Stimulated activated CD8-positive, alpha-beta memory T cell treated with anti-CD3 and anti-CD28 coated beads, Interleukin-15, amount 100 ng/mL, for 4 hours (primary cell): ENCODE measurements at places on chromosomes 16 and 17.

DNA sequence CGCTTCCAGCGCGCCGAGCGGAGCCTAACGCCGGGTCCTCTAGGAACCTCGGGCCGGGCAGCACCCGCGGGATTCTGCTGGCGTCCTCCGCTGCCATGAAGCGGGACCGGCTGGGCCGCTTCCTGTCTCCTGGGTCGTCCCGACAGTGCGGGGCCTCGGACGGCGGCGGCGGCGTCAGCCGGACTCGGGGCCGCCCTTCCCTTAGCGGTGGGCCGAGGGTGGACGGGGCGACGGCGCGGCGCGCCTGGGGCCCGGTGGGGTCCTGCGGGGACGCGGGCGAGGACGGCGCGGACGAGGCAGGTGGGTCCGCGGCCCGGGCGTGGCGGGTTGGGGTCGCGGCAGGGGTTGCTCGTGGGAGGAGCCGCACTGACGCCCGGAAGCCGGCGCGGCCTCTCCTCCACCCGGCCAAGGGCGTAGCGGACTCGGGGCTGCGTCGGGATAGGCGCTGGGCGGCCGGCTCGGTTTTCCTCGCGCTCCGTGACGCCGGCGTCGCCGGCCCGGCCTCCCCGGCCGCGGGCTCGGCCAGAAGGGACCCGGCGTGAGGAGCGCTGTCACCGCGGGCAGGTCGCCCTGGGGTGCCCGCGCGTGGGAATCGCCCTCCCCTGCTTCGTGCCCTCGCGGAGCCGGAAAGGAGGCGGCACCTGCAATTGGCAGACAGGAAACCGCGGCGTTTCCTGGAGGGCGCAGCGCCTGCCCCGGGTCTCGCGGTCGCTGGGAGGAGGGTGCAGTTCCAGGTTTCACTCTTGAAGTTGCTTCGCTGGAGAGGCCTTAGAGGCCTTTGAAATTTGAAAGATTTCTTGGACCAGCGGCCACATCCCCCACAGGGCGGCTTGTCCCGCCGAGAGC, 432 bp downstream of the ZNF276 start:
- peak; percentile 78 for DNase-seq

GRCh38 chr17:5580367-5580766, 3.9 kb downstream of the NLRP1 start:
- DNase-seq, result no peak

- DNase-seq, result no peak
These were observed 16.0 kb upstream of the LRRC75A start for GRCh38 chr17:16507918-16508533.

GRCh38 chr16:23110257-23110899, 38.9 kb downstream of the USP31 start:
- DNase-seq, result no peak

DNA sequence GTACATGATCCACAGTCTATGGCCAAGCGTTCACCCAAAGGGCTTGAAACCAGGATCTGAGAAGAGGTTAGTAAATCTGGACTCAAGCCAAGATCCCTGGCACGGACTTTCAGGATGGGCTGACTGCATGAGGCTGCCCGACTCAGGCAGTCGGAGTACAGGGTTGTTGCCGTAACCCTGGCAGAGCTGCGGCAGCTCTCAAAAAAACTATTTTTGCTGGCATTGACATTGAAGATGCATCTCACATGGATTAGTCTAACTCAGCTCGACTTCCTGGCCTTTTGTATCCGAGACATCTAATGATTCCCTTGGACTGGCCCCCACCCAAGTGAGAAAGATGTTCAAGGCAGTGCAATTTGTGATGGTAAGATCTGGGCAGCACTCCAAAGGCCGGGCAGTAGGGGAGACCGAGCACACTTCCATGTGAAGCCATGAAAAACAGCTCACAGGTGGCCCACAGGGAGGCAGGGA, 6.2 kb downstream of the SLC47A1 start:
- DNase-seq, result no peak

DNA sequence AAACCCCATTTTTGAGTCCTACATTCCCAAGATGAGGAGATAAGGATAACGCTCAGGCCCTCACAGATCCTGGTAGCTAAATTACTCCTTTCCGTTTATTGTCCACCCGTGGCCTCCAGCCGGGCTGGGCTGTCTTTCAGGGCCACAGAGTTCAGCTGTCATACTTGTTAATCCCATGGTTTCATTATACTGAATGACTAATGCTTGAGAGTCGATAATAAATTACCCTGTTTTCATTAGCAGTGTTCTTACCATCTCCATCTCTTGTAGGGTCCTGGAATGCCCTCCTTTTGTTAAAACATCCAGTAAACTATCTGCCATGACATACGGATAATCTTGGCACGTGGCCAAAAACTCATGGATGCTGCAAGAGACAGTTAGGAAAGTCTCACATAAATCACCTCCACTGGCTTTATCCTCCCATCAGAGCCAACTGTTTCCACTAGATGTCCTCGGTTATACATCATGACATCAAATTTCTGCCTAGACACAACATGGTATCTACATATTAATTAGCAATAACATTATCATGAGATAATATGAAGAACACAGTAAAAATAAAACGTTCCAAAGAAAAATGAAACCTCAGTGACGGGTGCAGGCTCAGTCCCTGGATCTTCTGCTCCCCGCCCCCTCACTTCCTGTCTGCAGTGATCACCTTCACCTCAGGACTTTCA, 45.3 kb downstream of the BRD7 start:
- DNase-seq, result no peak
